ENCODE measurements at places on chromosomes 7 and 10.

DNA sequence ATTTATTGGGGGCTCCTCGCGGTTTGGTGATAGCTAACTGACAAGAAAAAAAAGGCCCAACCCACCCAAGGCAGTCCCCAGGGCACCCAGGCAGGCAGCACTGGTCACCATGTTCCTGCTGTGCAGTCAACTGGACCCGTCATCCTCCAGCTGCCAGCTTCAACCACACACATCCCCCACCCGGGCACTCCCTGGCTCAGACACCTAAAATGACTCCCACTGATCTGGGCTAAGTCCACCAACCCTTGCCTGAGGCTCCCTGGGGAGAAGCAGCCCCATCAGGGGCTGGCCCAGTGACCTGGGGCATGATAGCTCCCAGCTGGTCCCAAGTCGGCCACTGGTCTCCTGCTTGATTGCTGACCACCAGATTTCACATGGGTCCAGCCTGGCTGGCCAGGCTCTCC lies 161.8 kb downstream of the NRF1 start:
- DNase-seq: no peak

- DNase-seq: no peak
Measured at GRCh38 chr10:116730464-116731260, 11.7 kb downstream of the HSPA12A start.

DNA sequence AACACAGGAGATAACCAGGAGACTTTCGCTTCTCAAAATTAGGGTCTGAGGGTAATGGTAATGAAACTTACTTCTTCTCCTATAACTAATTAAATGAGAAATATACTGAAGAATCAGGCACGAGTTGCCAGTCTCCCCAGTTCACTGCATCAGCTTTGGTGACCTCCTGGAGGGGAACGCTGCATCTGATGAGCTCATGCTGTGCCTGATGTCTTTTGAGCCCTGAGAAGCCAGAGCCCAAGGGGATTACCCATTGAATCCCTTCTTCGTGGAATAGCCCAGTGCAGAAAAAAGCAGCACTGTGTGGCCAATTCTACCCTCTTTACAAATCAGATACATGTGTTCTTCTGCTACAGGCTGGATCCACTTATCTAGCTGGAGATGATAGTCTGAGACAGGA lies 45.1 kb downstream of the CYP2C9 start:
- DNase-seq: no peak

DNA sequence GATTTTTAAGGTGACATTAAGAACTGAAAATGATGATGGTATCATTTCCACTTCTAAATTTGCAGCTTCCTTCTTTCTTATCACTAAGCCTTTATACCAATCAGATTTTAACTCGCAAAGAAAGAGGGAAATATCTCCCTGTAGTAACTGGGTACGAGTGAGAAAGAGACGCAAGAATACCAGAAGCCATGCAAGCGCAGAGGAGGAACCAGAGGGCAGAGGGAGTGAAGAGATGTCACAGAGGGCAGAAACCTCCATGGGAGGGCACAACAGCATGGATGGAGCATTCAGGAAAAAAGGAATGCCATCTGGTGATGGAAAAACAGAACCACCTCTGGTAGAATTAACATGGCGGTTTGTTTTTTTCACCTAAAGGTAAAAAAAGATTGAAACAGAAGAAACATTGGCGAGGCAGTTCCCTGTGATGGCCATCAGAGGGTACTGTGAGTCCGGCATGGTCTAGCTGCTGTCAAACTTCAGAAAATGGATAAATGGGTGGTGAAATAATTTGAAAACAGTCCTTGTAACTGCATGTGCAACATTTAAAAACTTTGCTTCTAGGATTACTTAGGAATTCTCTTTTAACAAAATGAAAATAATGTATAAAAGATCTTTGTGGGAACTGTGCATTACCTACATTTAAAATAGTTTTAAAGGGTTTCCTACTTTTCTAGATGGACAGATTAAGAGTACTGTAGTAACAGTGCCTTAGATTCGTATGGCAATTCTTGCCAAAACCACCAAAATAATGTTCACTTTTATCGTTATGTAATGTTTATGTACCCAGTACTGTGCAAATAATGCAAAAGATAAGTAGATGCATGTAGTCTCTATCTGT lies 91.8 kb downstream of the ARHGAP12 start:
- no peak for DNase-seq

DNA sequence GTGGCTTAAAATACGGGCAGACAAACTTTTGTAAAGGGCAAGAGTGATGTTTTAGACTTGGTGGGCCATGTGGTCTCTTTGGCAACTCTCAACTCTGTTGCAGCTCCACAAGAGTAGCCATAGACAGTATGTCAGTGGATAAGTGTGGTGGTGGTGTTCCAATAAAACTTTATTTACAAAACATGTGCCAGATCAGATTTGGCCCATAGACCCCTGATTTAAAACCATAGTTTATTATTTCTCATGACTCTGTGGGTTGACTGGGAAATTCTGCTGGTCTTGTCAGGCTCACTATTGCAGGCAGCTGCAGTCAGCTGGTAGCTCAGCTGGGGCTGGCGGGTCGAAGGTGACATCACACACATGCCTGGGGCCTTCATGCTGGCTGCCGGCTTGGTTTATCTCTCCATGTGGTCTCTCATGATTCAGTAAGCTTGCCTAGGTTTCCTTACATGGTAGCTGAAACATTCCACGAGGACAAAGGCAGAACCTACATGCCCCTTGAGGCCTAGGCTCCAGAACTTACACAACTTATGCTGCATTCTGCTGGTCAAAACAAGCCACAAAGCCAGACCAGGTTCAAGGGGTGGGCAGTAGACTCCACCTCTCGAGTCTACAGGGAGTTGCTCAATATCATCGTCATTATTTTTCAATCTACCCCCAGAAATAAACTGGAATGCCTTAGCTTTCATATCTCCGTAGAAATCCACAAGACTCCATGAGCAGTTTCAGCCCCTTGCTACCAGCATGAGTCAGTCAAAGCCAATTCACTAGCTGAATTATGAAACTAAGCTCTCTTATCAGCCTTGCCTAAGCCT lies 245.7 kb downstream of the WDR11 start:
- DNase-seq: no peak

DNA sequence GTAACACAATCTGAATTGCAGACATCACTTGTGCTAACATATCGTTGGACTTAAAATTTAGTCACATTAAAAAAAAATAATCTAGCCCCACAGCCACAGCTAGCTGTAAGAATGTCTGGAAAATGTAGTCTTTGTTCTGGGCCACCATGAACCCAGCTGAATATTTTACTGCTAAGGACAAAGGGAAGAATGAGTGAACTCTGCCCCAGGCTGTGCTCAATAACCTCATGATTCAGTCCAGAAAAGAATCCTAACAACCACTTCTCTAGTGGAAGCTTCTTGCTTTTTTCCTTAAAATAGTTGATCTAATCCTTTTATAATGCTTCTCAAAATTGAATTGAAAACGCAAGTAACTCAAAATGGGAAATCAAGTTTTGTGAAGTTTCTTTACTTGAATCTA lies 25.6 kb upstream of the SOSTDC1 start:
- DNase-seq: no peak

GRCh38 chr10:117720931-117721835 lies 178.6 kb downstream of the EMX2 start:
- no peak for DNase-seq

DNA sequence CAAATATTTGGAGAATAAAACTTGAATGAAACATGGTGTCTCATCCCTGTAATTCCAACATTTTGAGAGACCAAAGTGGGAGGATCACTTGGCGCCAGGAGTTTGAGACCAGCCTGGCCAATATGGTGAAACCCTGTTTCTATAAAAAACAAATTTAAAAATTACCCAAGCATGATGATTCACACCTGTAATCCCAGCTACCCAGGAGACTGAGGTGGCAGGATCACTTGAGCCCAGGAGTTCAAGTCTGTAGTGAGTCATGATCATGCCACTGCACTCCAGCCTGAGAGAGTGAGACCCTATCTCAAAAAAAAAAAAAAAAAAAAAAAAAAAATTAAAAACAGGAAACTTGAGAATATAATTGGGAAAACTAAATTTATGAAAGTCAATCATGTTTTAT lies 481.1 kb downstream of the SEMA3D start:
- DNase-seq: no peak

- no peak for DNase-seq
Measured at GRCh38 chr10:48598243-48598935, 6.5 kb downstream of the ARHGAP22 start.

- no peak for DNase-seq
Measured at GRCh38 chr10:117366741-117367140, 8.5 kb downstream of the PDZD8 start.

- no peak for DNase-seq
Measured at GRCh38 chr10:86732771-86733170, 23.6 kb upstream of the BMPR1A start.

- no peak for DNase-seq
Measured at GRCh38 chr10:31739711-31740110, 188.9 kb downstream of the ARHGAP12 start.

DNA sequence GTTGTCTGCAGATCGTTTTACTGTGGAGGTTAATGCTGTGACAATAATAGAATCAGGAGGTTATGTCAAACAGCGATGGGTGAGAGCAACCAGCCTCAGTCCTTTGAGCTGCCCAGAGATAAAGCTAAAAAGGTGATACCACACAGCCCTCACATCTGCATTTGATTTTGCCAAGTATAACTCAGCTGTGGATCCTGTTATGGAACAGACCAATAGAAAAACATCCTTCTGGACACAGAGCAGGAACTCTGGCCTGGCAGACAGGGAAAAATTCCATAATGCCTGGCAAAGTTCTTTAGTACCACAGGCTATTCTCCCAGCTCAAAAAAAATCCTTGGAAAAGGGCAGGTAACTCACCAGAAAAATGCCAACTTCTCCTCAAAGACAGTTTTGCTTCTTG lies 87.1 kb upstream of the PDLIM1 start:
- DNase-seq: no peak

GRCh38 chr10:26445411-26446031 lies 7.4 kb downstream of the APBB1IP start:
- DNase-seq: no peak

DNA sequence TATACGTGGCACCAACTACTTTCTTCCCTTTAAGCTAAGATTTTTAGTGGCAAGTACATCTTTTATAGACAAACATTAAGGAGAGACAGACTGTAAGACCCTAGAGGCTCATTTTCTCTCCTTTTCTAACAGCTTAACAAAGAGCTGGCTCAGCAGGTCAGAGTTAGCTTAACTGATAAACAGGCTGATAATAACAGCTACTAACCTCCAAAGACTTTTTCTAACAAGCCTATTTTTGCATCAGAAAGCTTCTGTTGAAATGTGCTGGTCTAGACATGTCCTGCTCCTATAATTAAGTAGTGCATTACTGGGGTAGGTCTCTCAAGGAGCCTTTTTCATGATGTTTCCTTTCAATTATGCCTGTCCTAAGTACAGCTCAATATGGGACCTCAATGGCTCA lies 238.2 kb upstream of the FAM3C start:
- no peak for DNase-seq

- no peak for DNase-seq
Measured at GRCh38 chr10:69467928-69468750, 16.9 kb downstream of the TSPAN15 start.

GRCh38 chr7:76327610-76328009 lies 25.1 kb downstream of the HSPB1 start:
- no peak for DNase-seq

GRCh38 chr10:58281092-58281752 lies 12.3 kb downstream of the CISD1 start:
- no peak for DNase-seq

DNA sequence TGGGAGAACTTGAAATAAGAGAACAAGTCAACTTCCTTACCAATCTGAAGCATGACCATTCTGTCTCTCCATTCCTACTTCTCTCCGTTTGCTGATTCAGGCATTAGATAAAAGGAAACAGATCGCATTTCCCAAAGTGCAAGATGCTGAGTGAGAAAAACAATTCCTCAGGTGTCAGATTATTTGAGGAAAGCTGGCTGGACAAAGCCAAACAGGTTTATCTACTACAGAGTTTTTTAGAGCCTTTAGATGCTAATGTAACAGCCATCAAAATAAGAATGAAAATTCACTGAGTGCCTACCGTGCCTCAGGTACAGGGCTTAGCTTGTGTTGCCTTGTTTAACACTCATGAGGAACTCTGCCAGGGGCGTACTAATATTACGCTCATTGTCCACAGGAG lies 135.9 kb upstream of the MBL2 start:
- DNase-seq: no peak

- DNase-seq: no peak
Measured at GRCh38 chr7:95772771-95773581, 622 bp downstream of the DYNC1I1 start.

GRCh38 chr7:115802415-115802814 lies 228.1 kb downstream of the TFEC start:
- DNase-seq: no peak

DNA sequence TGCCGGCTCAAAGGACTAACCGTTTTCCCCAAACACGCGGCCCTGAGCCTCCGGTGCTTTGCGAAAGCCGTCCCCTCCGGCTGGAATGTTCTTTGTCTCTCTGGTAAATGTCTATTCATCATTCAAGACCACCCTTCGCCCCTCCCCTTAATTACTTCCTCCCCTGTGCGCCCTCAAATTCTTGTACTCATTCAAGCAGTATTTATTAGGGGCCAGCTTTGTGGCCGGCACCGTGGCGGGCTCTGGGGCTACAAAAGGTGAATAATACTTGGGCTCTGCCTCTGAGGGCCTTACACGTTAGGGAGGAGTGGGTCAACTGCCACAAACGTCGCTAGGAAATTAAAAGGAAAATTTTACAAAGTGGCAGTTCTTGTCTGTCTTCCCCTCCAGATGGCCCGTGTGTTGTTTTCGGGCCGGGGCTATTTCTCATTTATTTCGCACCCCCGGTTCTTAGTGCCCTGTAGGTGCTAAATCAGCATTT lies 1.5 kb upstream of the MEST start:
- no peak for DNase-seq

DNA sequence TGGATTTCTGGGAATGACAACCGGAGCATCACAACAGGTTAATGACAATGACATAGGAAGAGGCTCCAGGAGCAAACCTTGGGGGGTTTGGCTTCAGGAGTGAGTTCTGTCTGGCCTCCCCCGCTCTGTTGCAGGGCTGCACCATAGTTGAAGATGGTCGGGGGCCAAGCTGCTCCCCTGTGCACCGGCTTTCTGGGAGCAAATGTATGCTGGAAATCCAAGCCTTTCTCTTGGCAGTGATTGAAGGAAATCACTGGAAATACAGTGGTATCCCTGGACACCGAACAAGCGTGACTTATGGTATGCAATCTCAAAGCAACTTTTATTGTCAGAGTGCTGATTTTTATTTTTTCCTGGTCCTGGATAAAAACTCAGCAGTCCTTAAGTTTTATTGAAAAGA lies 251.9 kb upstream of the ZNF32 start:
- no peak for DNase-seq

- DNase-seq: no peak
Measured at GRCh38 chr7:96355990-96356506, 34.1 kb upstream of the SLC25A13 start.

- no peak for DNase-seq
Measured at GRCh38 chr10:117240621-117241529, at the start of gene SLC18A2. Gene SLC18A2 (plus strand): TSS chr10:117241114. CDS start chr10:117241694, 580 bp downstream.

DNA sequence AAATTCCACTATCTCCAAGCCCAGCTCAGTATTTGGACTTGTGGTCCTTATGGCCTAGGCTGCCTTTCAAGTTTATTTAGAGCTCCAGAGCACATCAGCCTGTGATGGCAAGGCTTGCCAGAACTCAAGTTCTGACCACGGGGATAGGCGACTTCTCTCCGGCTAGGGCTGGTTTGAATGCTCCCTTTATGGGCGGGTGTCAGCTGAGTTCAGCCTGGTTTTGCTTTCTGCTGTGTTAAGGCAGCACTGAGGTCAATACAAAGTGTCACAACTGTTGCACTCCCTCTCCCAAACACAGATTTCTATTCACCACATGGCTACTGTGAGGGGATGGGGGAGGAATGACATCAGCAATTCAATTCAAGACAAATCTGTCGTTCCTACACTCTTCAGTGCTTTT lies 318.1 kb upstream of the MYO3A start:
- DNase-seq: no peak

All from HS-27A (cell line).